ENCODE measurements at places on chromosomes 2 and 18. TPM values are rescaled to one million over a fixed set of nuclear protein-coding genes. Genes with fewer than 3 reads are reported as not detected.

DNA sequence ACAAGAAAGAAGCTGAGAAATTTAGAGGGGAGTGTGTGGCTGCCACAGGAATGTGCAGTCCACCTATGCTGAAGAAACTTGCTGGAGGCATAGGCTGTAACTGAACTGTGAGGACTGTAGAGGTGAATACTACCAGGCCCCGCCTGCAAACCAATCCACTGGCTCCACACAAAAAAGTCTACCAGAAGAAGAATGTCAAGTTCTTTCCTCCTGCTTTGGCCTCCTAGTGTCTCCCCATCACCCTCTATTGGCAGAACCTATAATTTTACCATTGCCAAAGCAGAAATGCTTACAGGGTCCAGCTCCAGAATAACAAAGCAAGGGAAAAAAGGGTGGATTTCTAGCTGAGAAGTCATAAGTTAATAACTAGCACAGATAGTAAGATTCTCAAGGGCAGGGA lies 5.9 kb upstream of the ATP5MC3 start:
- H3K4me3 ChIP-seq = no peak overlapping the region
- no peaks in the 10 kb centered on the region for H3K36me3 ChIP-seq
- H3K27me3 ChIP-seq = no peaks in the 10 kb centered on the region
- DNase-seq = no peak
- no peak overlapping the region for H3K27ac ChIP-seq
- H3K4me1 ChIP-seq = no peaks in the 10 kb centered on the region

ALKAL2 gene
- 7.8 TPM for total RNA-seq

GRCh38 chr18:43830947-43831346 lies 553.7 kb upstream of the SYT4 start:
- H3K4me1 ChIP-seq = no peaks in the 10 kb centered on the region
- DNase-seq = no peak
- H3K36me3 ChIP-seq = no peaks in the 10 kb centered on the region
- H3K27ac ChIP-seq = no peak overlapping the region
- H3K4me3 ChIP-seq = no peak overlapping the region
- H3K27me3 ChIP-seq = no peaks in the 10 kb centered on the region

- H3K4me3 ChIP-seq = no peak overlapping the region
- DNase-seq = no peak
- H3K27ac ChIP-seq = peak overlapping the region; percentile 31
- H3K4me1 ChIP-seq = peaks cover 43% of the 10 kb centered on the region
- no peaks in the 10 kb centered on the region for H3K27me3 ChIP-seq
- H3K36me3 ChIP-seq = no peaks in the 10 kb centered on the region
Observed at GRCh38 chr2:161139098-161139987, 20.9 kb upstream of the TANK start.

- H3K27me3 ChIP-seq = no peaks in the 10 kb centered on the region
- no peaks in the 10 kb centered on the region for H3K36me3 ChIP-seq
- no peak overlapping the region for H3K4me3 ChIP-seq
- no peak for DNase-seq
- no peaks in the 10 kb centered on the region for H3K4me1 ChIP-seq
- H3K27ac ChIP-seq = no peak overlapping the region
Observed at GRCh38 chr2:149360106-149360505, 29.7 kb downstream of the LYPD6 start.

MAP3K20 gene
- 27.0 TPM for total RNA-seq

- no peak for DNase-seq
- no peaks in the 10 kb centered on the region for H3K36me3 ChIP-seq
- H3K27ac ChIP-seq = no peak overlapping the region
- no peak overlapping the region for H3K4me3 ChIP-seq
Observed at GRCh38 chr18:54004828-54005227, 219.6 kb downstream of the MBD2 start.

- no peaks in the 10 kb centered on the region for H3K36me3 ChIP-seq
- H3K27me3 ChIP-seq = no peaks in the 10 kb centered on the region
- no peaks in the 10 kb centered on the region for H3K4me1 ChIP-seq
- no peak overlapping the region for H3K4me3 ChIP-seq
- no peak overlapping the region for H3K27ac ChIP-seq
Observed at GRCh38 chr18:24878289-24878688, 417.9 kb downstream of the HRH4 start.

GRCh38 chr2:16006537-16007166 lies 66.3 kb downstream of the MYCN start:
- no peaks in the 10 kb centered on the region for H3K36me3 ChIP-seq
- DNase-seq = no peak
- H3K4me1 ChIP-seq = peaks cover 8% of the 10 kb centered on the region
- no peaks in the 10 kb centered on the region for H3K27me3 ChIP-seq
- H3K27ac ChIP-seq = no peak overlapping the region

BMP10 gene
- not detected for total RNA-seq

GKN2 gene
- not detected for total RNA-seq

FHL2 gene
- total RNA-seq = 43.4 TPM

GRCh38 chr2:85924522-85924921 lies 35.7 kb upstream of the ST3GAL5 start:
- peak overlapping the region; percentile 88 for H3K27ac ChIP-seq
- H3K4me3 ChIP-seq = no peak overlapping the region
- no peaks in the 10 kb centered on the region for H3K36me3 ChIP-seq

TMSB10 gene
- total RNA-seq = 1,312 TPM

DNA sequence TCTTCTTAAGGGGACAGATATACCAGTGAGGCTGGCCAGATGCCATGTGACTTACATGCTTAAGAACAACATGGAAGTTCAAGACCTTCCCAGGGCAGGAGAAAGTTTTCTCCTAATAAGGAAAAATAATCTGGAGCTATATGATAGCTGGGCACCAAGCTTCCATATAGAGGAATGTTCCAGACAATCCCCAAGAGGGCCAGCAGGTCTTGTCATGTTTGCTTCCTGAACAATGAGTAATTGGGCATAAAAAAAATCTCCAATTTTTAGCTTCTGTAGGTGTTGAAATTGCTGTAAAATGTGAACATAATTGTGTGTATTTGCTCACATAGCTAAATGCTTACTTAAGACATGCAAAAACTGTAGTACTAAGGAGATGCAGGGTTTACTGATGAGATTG lies 809.5 kb upstream of the PIK3C3 start:
- no peak for DNase-seq
- H3K4me3 ChIP-seq = no peak overlapping the region
- H3K36me3 ChIP-seq = no peaks in the 10 kb centered on the region
- no peaks in the 10 kb centered on the region for H3K27me3 ChIP-seq

GRCh38 chr2:26911911-26912861 lies 58.3 kb upstream of the MAPRE3 start:
- no peak overlapping the region for H3K27ac ChIP-seq
- H3K4me3 ChIP-seq = no peak overlapping the region
- peaks cover 5% of the 10 kb centered on the region for H3K27me3 ChIP-seq
- DNase-seq = peak; percentile 40
- H3K36me3 ChIP-seq = no peaks in the 10 kb centered on the region

LRATD1 gene
- total RNA-seq = 9.2 TPM

GRCh38 chr2:138090330-138090729 lies 126.1 kb downstream of the HNMT start:
- H3K27ac ChIP-seq = no peak overlapping the region
- H3K4me3 ChIP-seq = no peak overlapping the region
- H3K36me3 ChIP-seq = no peaks in the 10 kb centered on the region
- no peak for DNase-seq
- no peaks in the 10 kb centered on the region for H3K4me1 ChIP-seq
- H3K27me3 ChIP-seq = no peaks in the 10 kb centered on the region

DNA sequence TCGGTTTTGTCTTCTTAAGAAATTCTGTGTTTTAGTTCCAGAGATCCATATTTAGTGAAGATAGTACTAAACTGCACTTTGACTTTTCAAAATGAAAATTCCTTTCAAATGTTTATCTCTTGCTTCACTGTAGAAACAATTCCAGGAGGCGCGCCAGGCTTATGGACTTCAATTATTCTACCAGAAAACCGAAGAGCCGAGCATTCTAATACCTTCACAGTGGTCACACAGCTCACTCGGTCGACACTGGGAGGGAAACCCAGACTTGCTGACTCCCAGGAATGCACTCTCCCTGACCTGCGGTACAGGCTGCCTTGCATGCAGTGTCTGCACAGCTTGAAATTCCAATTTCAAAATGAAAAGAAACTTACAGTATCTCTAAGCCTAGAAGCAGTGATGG lies 119.9 kb upstream of the PIEZO2 start:
- no peaks in the 10 kb centered on the region for H3K36me3 ChIP-seq
- DNase-seq = no peak
- no peak overlapping the region for H3K27ac ChIP-seq
- no peaks in the 10 kb centered on the region for H3K27me3 ChIP-seq
- no peaks in the 10 kb centered on the region for H3K4me1 ChIP-seq

- no peak for DNase-seq
- H3K4me1 ChIP-seq = peaks cover 7% of the 10 kb centered on the region
Observed at GRCh38 chr2:241906826-241907570, 37.5 kb downstream of the RTP5 start.

DNA sequence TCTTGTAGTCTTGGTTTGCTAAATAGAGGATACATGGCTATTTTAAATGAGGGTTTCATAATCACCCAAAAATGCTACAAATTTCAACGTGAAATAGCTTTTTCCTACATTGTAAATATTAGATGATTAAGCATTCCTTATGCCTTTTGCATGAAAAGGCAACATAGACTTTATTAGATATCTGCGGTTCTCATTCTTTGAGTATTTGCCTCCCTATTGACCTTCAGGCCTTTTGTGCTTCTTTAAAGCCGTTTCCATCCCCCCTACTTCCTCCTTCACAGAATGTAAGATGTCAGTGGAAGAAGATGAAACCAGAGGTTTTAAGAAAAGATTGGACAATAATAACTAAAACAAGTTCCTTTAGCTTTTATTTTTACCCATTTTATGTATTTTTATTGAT lies 144.1 kb downstream of the UBE2E3 start:
- H3K27me3 ChIP-seq = no peaks in the 10 kb centered on the region
- DNase-seq = no peak
- no peak overlapping the region for H3K4me3 ChIP-seq

CIB4 gene
- not detected for total RNA-seq

DNA sequence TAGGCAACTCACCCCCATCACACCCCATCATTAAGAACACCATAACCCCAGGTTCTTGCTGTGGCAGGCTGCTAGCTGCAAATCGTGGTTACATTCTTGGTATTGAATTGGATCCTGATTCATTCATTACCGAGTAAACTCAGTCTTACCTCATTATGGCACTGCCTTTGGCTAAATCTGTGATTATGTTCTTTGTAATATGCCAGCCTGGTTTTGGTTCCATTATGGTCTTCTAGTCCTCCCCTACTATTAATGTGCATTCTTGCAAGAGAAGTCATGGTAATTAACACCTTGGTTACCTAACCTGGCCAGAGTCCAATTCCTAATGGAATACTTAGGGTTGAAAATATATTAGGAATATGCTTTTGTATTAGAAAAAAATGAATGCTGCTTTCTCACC lies 258.9 kb upstream of the APCDD1 start:
- no peak overlapping the region for H3K27ac ChIP-seq
- no peaks in the 10 kb centered on the region for H3K27me3 ChIP-seq
- DNase-seq = no peak
- H3K36me3 ChIP-seq = no peaks in the 10 kb centered on the region

DNA sequence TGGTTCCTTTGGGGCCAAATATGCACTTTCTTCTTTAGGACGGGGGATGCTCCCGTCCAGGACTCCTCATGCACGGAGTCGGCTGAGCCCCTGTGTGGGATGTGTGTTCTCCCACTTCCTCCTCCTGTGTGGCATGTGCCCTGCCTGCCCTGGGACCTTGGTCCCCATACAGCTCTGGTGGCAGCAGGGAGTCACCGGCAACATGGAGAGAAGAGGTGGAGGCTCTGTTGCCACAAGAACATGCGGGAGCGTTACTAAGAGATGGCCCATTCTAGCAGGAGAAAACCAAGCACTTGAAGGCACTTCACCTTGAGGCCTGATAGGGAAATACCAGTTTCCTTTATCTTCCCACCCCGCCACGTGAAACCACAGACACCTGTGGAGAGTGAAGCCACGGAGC lies 98.0 kb downstream of the DDX1 start:
- no peak for DNase-seq
- H3K27ac ChIP-seq = no peak overlapping the region
- H3K4me3 ChIP-seq = no peak overlapping the region
- no peaks in the 10 kb centered on the region for H3K36me3 ChIP-seq

DNA sequence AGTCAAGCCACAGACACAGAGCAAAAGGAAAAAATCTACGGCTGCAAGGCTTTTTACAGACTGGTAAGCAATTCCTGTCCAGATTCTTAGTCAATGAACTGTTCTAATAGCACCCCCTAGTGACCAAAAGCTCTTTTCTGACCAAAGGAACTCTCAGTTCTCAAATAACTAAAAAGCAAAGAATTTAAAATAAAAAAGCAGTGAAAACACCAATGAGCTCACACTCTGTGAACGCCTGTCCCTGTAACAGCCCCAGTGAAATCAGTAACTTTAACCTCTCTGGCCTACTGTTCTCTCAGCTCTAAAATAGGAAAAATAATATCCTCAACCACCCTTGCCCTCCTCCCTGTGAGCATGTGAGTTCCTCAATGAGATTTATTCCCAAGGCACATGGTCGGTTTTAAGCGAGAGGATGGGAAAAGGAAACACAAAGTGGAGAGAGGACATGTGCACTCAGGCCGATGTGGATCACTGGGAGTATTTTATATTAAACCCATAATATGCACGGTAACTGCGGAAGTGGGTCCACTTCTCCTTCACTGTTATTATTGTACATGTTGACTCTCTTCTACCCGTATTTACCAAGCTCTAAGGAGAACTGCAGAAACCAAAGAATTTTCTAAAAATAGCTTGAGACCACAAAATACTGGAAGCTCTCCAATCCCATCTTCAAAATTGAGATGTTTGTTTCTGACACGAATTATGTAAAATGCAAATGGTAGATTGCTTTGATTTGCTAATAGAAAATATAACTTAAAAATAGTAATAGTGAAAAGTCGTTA lies 128.5 kb downstream of the STK39 start:
- no peaks in the 10 kb centered on the region for H3K4me1 ChIP-seq
- no peaks in the 10 kb centered on the region for H3K36me3 ChIP-seq
- no peaks in the 10 kb centered on the region for H3K27me3 ChIP-seq
- DNase-seq = no peak
- H3K4me3 ChIP-seq = no peak overlapping the region
- H3K27ac ChIP-seq = no peak overlapping the region

DNA sequence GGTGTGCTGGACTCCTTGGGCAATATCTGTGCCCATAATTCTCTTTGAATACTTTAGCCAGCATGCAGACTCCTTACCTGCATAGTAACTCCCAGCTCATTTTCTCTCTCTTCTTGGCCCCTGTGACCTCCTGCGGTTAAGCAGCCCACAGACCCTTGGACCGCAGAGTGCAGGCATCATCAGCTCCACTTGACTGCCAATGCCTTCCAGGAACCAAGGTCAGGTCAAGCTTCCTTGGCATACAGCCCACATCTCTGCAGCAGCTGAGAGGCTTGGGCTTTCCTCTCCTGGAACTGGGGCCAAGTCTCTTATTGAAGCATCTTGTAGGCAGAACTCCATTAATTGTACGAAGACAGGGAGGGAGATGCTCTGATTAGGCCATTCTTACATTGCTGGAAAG lies 130.1 kb upstream of the PIEZO2 start:
- no peak overlapping the region for H3K27ac ChIP-seq
- H3K36me3 ChIP-seq = no peaks in the 10 kb centered on the region
- H3K27me3 ChIP-seq = no peaks in the 10 kb centered on the region
